ENCODE measurements at places on chromosomes 2 and 18.

- DNase-seq: no peak
These were observed 139.5 kb upstream of the NABP1 start for GRCh38 chr2:191538334-191538903.

- DNase-seq: no peak
These were observed 64.0 kb downstream of the WDR7 start for GRCh38 chr18:56715121-56715520.

- DNase-seq: no peak
These were observed 136.9 kb downstream of the COPS8 start for GRCh38 chr2:237222601-237223041.

DNA sequence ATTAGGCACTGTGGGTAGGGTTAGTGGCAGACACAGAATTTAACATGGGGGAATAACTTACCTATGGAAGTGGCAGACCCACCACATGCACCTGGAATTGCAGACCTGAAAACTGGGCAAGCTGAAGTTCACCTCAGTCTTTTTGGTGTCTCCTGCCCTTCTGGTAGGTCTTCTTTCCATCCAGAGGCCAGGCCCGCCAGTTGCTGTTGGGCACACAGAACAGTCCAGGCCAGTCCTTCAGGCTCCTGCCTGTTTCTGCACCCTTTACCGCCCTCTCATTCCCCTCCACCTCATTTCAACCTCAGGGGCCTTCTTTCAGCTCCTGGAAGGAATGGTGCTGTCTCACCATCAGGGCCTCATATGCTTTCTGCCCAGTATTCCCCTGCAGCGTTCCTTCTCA, 358.9 kb upstream of the ETAA1 start:
- no peak for DNase-seq

DNA sequence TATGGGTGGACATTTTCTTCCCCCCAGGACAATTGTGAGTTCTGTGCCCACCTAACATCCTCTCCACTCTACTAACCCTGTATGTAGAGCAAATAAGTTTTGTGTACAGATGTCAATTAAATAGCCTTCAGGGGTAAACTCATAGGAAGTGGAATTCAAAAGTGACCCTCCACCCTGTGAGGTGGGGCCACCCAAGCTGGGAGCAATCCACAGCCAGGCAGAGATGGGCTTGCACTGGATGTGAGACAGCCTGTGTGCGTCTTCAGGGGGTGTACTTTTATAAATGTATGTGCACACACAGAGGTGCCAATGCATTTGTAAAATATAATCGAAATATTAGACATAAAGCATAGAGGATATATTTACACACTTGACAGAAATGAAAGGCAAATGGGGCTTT, 33.1 kb upstream of the ATP6V1B1 start:
- no peak for DNase-seq

GRCh38 chr18:4808891-4809290, 353.8 kb upstream of the DLGAP1 start:
- DNase-seq: no peak

Measured in GM13977 (cell line).